Stimulated activated CD8-positive, alpha-beta memory T cell treated with anti-CD3 and anti-CD28 coated beads, Interleukin-2, amount 100 ng/mL, for 1 hour (primary cell): ENCODE measurements at places on chromosomes 1 and 21.

DNA sequence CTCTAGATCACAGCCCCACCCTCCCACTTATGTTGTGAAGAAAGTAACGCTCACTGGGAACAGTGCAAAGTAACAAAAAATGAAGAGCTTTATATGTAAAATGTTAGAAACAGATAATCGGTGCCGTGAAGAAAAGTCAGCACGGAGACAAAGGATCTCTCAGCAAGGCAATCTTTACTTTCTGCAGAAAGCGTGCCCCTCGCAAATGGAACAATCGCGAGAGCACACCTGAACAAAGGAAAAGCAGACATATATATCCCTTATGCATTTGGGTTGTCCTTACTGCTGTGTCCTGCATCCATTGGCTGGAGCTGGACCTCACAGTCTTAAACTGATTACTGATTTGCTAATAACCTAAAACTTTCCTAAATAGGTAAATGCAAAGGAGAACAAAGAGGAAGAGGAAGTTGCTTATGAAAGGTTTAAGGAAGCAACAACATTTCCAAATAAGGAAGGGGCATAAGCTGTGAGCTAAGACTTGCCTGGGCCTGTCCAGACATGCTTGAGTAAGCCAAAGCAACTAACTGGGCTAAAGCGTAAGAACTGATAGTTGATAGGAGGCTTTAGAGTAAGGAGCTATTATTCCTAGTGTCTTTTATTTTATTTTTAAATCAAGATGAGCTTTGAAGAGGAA is 89.7 kb downstream of the GTF2B start:
- DNase-seq, result no peak

GRCh38 chr1:224558904-224559303 is 57.2 kb upstream of the CNIH3 start:
- no peak for DNase-seq

DNA sequence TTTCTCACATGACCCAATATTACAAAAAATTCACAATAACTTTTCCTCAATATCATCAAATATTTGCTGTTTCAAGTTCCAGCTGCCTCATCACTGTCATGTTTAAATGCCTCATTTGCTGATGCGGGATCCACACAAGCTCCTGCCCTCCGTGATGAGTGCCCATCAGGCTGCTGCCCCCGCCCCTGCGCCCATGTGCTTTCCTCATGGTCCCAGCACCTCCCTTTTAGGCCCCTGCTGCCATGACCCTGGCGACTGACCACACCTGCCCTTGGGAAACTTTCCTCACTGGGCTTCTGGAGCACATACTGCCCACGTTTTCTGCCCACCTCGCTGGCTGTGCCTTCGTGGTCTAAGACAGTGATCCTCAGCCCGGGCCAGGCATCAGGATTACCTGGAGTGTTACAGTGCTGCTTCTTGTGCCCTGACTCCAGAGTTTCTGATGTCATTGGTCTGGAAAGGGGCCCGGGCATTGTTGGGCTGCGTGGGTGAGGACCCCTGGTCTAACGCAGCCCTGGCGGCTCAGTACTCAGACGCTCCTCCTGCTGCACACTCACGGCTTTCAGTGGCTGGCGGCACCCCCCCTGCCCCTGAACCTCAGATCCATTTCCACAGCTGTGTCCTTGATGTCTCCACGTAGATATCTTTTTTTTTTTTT is 20.5 kb downstream of the PLEKHM2 start:
- DNase-seq, result no peak

DNA sequence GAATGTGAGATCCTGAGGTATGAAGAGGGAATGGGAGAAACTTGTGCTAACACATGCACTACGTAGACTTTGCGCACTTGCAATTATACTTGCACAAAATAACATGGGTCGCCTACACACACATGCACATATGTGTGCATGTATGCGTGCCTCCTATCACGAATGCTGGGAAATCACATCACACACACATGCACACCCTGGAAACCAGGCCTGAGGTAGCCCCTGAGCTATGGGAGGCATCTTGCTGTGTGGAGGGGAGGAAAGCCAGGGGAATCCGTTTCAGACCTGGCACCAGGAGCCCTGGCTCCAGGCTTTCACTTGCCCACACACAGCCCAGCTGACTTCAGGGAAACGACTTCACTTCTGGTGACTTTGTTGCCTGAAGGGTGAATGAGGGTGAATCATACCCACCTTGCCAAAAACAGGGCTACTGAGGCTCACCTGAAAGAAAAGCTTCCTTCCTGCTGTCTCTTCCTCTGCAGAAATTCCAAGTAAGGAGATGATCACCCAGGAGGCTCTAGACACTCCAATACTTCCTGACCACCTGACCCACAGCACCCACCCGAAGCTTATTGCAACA is 136.0 kb upstream of the NGF start:
- DNase-seq, result no peak

GRCh38 chr1:3119725-3120124 is 50.7 kb downstream of the PRDM16 start:
- DNase-seq, result no peak

GRCh38 chr1:222653178-222653827 is 35.4 kb downstream of the MIA3 start:
- no peak for DNase-seq

GRCh38 chr1:30677471-30677870 is 45.9 kb downstream of the MATN1 start:
- DNase-seq, result no peak

GRCh38 chr21:30083225-30083945 is 83.2 kb downstream of the CLDN17 start:
- no peak for DNase-seq

GRCh38 chr1:216119600-216119999 is 303.6 kb downstream of the USH2A start:
- no peak for DNase-seq

DNA sequence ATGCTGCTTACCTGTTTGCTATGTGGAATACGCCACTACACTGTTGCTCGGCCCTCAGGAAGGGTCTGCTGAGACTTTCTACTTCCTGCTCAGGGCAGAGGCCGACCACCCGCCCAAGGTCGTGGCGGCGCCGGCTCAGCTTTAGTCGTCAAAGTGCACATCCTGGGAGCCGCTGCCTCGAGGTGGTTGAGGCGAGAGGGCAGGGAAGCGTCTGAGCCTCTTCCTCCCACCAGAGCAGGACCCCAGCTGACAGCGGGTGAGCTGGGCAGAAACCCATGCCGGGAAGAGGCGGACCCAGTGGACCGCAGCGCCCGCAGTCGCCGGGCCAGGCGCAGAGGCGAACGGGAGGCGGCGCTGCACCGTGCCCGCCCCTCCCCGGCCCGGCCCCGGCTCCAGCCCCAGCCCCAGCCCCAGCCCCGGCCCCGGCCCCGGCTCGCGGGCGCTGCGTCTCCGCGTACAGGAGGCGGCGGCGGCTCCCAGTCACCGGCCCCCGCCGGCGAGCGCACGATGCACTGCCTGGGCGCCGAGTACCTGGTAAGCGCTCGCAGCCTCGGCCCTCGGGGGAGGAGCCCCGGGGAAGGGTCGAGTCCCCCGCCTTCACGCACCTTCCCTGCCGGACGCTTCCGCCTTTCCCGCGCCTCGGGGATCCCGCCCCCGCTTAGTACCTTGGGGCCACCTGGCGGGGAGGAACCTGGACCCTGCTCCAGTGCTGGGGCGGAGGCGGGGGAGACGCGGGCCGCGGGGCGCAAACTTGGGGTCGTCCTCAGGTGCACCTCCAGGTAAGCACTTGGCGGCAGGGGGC is at the start of gene SLC44A3:
Gene SLC44A3 (plus strand): TSS at position 413 of the 802 bp plus-strand sequence. CDS start 95 bp downstream, at position 508.
- DNase-seq, result no peak
